ENCODE measurements at places on chromosomes 2 and 18.
A peak's percentile ranks its signal among the peaks of the same experiment; 100 is the strongest.

DNA sequence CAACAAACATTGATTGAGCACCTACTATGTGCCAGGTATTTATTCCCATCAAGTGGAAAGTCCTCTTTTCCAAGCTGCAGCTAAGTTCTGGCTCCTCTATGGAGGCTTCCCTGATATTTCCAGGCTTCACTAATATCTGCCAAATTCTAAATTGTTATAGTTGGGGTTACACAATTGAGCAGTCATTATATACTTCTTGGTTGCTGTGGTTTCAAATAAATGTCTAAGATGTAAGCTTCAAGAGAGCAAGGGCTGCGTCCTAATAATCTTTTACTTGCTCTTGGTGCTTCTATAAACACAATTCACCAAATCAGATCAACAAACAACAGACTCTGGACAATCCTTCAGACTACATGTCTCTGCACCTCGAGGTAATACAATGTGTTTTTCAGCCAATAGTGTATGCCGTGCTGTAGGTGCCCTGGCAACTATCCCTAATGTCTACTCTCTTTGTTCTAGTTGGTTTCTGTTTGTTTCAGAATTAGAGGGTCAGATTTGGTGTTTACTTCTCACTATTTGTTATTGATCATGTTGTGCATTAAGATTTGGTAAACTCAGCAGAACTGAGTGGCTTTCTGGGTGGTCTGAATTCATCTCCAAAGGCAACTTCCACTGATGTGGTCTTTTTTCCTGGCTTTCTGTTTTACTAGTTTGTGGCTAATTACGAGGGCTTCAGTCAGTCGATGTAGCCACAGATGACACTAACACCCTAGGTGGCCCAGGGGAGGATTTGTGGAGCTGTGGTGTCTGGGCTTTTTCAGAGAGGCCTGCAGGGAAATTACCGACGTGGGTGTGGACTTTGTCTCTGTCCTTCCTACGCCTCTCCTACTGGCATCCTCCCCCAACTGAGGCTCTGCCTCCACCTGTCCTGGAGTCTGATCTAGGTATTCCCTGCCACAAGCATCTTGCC, 50.4 kb downstream of the CDCA7 start:
- DNase-seq: no peak

GRCh38 chr2:67790622-67791021, 272.2 kb downstream of the C1D start:
- DNase-seq: no peak

- DNase-seq: no peak
Observed at GRCh38 chr2:219626540-219626939, 890 bp upstream of the SLC4A3 start.

DNA sequence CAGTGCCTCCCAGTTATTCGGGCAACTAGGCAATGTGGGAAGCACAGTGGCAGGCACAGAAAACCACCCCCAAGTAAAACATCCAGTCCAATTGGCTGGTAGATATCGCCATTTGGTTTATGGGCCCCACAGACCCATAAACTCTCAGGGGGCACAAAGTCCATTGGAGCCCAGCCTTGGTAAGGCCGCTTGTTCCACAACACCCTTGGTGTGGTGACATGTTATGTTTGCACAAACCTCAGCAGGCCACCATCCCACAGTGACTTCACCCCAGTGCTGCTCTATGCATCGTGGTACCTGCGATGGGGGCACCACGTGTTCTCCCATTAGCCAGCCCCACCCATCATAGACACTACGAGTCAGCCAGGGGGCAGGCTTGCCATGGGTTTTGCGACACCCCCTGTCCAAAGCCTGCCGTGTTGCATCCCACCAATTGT, 18.5 kb downstream of the PHOSPHO2 start:
- DNase-seq: no peak

DNA sequence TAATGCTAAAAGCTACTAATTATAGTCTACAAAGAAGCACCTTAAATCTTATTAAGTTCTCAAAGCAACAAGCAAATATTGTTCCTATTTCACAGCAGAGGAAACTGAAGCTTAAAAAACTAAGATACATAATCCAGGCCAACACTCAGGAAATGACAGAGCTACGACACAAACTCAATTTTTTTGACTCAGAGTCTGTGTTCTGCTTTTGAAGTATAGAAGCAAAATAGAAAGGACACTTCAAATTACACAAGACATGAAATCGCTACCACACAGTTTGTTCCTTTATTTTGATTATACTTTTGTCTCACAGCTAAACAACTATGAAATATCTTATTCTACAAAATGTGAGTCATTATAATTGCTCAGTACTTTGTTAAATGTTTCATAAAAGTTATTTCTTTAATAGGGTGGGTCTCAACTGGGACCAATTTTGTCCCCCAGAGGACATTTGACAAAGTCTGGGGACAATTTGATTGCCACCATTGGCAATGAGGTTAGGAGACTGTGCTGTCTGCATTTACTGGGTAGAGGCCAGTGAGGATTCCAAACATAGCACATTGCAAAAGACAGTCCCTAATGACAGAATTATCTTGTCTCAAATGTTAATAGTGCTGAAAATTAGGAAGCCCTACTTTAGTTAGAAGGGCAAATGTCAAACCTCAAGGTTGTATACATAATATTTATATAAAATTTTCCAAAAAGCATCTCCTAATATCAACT, 101.5 kb upstream of the GRB14 start:
- no peak for DNase-seq

GRCh38 chr18:58043491-58044369, at the start of gene NEDD4L:
TSS of gene NEDD4L (plus strand) at chr18:58044226. CDS start at chr18:58044661, 435 bp downstream.
- DNase-seq: peak; percentile 90

GRCh38 chr2:19835781-19836281, 66.0 kb downstream of the TTC32 start:
- no peak for DNase-seq

- no peak for DNase-seq
Observed at GRCh38 chr2:21256006-21256405, 132.2 kb downstream of the TDRD15 start.

DNA sequence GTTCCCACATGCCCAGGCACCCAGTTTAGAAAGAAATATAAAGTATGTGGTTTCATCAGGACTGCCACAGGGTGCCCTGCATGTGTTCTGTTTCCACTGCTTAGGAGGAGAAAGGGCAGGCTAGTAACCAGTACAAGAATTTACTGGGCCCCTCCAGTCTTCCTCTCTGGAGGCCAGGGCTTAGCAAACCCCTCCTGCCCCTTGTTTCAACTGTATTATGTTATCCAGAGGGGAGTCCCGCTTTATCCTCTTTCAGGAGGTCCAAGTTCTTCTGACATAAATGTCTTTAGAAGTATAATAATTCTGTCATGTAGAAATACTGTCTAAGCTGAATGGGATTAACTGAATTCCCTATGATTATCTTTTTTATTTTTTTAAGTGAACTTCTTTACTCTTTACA, 132.1 kb downstream of the WDSUB1 start:
- DNase-seq: no peak

DNA sequence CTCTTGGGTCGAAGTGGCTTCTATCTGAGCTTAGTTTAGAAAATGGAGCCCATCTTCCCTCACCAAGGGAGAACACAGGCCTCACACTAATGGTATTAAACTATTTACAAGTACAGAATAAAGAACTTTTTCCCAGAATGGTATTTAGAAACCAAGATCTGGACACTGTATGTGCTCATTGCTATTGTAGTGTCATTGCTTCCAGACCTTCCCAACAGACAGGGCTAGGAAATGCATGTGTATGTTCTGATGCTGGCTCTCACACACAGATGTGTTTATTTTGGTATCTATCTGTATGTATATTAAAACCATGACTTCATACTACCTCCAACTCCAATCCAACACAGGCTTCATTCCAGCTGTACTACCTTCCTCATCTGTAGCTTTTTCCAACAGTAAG, 8.0 kb downstream of the COX5B start:
- DNase-seq: no peak

GRCh38 chr2:229652796-229653195, 61.6 kb downstream of the DNER start:
- no peak for DNase-seq

DNA sequence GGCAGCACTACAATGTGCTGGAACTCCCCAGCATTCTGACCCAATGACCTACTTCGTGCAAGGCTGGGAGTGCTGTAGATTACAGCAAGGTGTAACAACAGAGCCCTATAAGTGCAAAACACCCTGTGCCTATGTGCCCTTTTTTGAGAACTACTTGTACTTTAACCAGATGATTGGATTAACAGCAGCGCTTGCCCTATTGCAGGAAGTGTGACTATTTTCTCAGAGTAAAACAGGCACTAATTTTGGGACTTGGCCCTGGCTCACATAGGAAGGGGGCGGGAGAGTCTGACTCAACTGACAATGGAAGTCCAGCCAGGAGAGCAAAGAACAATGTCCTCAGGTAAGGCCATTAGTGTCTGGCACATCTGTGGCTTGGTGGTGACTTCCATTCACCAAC, 35.6 kb upstream of the RNF125 start:
- no peak for DNase-seq

- no peak for DNase-seq
Observed at GRCh38 chr18:9619056-9619455, 4.7 kb upstream of the PPP4R1 start.

DNA sequence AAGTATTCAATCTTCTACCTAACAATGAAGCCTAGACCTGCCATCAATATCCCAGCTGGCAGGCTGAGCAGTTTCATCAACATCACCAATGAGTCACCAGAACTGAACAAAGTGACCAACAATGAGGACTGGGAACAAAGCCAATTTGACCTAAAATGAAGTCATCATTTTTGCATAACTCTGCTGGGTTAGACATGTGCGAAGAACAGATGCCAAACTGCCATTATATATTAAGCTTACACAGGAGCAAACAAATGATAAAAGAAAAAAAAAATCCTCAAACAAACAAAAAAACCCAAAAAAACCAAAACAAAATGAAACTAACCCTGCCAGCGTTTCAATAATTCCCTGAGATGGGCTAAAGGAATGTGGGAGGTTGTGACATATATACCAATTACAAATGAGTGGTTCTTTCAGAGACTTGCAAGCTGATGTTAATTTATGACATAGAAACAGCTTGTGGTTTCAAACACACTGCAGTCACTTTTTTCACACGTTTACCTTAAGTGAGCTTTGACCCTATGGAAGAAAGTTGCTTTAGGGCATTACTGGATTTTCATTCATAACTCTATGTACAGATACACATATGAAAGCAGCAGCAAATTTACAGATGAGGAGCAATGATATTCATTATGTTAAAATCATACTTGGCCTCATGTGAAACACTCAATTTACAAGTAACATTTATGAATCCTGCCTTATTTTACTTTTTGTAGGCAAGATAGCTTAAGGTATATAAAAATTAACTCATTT, 56.9 kb upstream of the CCDC141 start:
- DNase-seq: no peak

DNA sequence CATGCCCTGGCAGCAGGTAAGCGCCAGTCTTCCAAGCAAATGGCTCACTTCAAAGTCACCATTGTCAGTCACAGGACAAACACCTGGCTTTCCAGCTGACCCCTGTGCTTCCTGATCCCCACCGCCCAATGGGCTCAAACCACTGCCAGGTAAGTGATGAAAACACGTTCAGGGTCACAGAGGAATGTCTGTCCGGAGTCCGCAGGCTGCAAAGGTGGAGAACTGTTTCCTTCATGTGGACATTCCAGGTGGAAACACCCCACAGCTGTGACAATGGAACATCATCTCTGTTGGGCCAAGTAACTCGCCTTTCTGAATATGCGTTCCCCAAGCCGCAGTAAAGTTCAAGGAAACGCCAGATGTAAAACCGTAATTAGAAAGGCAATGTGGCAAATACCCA, 86.0 kb downstream of the CRACDL start:
- no peak for DNase-seq

DNA sequence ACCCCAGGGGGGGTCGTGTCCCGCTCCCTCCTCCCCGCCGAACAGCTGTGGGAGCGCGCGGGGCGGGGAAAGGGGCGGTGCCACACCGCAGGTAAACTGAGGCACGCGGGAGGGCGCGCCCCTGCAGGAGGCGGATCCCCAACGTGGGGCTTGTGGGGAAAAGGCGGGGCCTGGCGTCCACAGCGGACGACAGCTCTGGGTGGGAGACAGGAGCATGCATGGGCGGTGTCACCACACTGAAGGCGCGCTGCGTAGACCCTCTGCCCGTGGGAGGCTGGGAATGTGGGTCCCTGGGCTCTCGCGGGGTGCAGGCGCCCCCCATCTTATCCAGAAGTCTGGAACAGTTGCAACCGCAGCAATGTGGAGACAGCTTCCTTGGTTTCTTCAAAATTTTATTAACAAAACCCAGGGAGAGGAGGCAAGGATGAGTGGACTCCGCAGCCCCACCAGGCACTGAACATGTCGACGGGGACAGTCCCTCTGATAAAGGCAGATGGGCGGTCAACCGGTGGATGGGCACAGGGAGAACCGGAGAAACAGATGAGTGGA, 723 bp upstream of the MBD1 start:
- DNase-seq: no peak

- DNase-seq: no peak
Observed at GRCh38 chr2:235852526-235852920, 315.7 kb downstream of the GBX2 start.

DNA sequence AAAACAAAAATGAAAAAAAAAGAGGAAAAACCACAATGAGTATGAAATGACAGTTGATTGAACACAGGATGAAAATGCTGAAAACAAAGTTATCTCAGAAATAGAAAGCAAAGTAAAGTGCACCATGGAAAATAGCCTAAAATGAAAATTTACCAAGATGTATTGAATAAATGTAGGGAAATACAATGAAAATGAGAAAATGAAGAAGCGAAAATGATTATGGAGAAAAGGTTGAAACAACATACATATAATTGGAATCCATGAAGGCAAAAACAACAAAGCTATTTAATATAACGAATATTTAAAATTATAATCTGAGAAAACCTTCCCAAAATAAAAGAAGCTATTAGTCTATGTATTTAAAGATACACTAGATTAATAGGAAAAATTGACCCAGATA, 147.4 kb downstream of the TMEM18 start:
- DNase-seq: no peak

Measured in activated effector memory CD4-positive, alpha-beta T cell treated with anti-CD3 and anti-CD28 coated beads, Interleukin-2, amount 50 U/mL, for 16 hours (primary cell).